Coronary artery (tissue), 2 donors: ENCODE measurements at places on chromosomes 16 and 17.
A peak's percentile ranks its signal among the peaks of the same experiment; 100 is the strongest.

DNA sequence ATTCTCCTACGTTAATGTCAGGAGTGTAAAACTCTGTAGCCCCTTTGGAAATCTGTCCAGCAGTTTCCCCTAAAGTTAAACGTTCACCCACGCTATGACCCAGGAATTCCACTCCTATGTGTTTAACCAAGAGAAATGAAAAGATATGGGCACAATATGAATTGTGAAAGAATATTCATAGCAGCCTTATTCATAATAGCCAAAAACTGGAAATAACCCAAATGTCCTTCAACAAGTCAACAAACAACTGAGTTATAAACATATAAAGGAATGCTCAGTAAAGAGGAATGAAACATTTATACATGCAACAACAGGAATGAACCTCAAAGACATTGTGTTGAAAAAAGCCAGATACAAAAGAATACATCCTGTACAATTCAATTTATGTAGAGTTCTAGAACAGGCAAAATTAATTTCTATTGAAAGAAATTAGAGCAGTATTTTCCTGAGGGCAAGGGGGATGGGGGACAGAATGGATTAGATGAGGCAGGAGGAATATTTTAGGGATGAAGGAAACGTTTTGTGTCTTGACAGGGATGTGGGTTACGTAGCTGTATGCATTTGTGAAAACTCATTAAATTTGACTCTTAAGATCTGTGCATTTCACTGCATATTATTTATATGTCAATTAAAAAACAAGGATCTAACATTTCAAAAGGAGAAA is 286.7 kb upstream of the CDH5 start:
- DNase-seq = no peak

DNA sequence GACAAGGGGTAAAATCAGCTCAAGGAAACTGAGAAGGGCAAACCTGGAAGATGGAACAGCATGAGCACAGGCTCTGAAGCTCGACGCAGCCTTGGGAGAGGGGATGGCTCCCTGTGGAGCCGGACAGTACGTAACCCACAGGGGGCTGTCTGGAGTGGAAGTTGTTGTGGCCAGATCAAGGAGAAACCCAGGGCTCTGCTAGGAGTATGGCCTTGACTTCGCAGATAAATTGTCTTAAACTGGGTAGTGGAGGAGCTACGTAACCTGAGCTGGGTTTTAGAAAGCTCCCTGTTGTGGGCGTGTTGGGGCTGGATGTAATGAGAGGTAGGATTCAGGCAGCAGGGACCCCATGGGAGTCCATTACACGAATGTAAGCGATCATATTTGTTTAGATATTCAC is 25.5 kb upstream of the AXIN2 start:
- no peak for DNase-seq

DNA sequence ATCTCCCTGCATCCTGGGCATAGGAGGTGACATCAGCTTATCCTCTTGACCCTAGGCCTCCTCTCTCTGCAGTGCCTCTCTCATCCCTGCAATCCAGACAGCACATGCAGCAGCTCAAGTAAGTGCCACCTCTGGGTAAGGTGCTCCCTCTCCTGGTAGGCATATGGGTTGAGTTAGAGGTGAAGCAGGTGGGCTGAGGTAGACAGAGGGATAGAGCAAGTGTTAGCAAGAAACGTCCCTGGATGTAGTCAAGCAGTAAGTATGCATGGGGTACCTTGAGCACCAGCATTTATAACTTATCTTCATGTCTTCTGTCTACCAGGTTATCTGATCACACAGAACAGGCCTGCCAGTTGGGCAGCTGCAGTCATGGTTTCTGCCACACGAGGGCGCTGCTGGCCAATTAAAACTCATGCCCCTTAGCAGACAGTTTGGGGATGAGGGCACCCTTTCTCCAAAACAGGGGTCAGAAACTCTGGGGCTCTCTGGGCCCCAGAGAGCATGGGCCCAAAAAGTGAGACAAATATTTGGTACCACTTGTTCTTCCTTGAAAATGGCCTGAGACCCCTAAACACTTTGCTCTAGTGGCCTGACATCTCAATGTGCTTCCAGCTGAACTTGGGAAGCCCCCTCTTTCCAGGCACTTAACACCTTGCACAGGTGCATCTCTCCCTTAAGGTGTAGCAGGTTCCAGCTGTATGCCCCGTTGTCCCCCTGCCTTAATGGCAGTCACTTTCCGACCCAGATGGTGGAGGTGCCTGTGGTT is 59.8 kb downstream of the NEUROD2 start:
- DNase-seq = no peak

GRCh38 chr17:43033948-43034881 is 9.2 kb downstream of the RND2 start:
- DNase-seq = no peak

DNA sequence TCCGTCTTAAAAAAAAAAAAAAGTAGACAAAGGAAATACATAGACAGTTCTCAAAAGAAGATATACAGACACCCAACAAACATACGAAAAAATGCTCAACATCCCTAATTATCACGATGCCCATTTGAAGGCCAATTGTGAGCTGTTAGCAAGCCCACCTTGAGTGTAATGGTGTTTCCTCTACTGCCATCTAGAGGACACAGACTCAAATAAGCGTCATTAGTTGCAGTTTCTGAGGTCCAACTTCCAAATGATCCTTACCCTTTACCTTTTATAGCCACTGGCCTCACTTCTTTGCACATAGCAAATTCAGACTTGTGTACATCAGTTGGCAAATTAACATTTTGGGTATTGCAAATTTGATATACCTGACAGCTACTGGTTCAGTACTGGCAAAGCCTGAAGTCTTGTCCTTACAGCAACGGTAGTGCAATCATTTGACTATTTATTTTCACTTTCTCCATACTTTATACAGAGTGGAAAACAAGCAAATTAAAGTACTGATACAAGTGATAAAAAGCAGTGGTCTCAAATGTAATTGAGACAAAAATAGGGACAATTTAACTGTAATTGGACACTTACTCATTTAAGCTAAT is 536.3 kb upstream of the EEF2KMT start:
- DNase-seq = no peak

GRCh38 chr17:10172241-10172741 is 26.1 kb downstream of the GAS7 start:
- no peak for DNase-seq

GRCh38 chr16:82063456-82064082 is 28.5 kb downstream of the HSD17B2 start:
- no peak for DNase-seq

DNA sequence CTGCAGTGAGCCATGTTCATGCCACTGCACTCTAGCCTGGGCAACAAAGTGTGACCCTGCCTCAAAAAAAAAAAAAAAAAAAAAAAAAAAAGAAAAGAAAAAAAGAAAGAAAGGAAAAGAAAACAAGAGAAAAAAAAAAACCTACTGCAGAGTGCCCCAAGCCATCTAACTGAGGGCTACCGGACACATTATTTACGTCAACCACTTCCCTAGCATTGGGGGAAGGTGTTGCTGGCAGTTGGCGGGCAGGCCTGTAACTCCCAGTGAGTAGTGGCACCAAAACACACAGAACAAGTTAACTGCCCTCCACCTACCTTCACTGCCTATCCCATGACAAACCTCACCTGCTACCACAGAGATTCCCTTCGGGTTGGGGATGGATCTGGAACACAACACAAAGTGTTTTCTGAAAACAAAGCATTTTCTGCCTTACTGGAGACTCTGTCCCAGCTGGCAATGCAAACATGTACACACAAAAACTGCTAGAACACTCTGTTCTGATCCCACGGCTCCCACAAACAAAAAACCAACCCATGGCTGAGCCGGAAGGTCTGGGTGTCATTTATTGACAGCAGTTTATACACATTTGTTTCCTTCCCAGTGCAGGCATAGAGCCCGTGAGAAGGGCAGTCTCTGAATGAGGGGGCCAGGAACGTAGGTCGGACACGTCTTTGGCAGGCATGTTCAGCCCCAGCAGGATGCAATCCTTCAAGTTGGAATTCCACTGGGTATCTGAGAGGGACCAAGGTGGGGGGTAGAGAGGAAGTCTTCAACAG is 11.0 kb downstream of the PHB1 start:
- DNase-seq = no peak

DNA sequence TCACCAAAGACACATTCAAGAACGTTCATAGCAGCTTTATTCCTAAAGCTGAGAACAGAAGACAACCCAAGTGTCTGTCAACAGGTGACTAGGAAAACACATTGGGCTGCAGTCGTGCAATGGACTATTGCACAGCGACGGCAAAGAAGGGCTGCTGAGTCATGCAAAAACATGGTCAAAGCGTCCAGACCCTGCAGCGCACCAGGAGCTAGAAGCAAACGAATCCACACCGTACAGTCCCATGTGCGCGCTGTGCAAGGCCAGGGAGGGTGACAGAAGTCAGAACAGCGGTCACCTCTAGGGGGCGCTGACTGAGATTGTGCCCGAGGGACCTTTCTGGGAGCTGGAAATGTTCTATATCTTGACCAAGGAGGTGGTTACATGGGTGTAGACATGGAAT is 266.4 kb downstream of the MAF start:
- DNase-seq = no peak

DNA sequence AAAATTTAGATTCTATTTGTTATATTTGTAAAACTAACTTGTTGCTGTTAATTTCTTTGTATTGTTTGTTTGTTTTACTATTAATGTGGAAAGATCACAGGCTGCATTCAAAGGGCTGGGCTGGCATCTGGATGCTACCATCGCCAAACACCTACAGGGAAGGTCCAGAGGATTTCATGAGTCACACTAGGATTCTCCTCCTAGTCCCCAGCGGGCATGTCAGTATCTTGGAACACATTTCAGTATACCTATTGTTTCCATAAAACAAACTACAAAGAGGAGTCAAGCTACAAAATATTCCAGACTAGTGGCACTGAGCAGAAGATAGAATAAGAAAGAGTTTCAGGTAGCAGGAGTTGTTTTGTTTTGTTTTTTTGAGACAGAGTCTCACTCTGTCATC is 55.3 kb downstream of the NOG start:
- no peak for DNase-seq

DNA sequence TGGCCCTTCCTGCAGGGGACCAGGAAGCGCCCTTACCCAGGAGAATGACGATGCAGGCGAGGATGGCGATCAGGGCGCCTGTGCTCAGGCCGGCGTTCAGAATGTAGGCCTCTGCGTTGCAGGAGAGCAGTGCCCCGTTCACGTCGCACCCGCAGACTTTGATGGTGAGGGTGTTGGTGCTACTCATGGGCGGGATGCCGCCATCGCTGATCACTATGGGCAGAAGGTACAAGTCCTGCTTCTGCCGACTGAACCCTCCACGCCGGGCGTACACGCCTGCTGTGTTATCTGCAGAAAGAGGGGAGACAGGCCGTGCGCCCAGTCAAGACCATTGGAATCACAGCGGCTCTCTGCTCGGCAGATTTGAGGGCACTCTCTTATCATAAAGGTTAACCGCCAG is 171.1 kb downstream of the CDH11 start:
- no peak for DNase-seq

DNA sequence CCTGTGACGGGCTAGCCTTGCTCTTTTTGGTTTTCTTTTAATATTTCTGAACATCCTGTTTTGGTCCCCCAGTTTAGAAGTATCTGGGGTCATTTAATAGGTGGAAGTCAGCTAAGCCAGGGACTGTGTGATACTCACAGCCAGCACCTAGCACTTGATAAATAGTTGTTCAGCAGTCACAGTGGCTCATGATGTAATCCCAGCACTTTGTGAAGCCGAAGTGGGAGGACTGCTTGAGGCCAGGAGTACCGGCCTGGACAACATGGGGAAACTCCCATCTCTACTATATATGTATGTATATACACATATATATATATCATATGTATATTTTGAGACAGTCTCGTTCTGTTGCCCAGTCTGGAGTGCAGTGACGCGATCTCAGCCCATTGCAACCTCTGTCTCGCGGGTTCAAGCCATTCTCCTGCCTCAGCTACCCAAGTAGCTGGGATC is 1.8 kb upstream of the ZNRF1 start:
- DNase-seq = peak; percentile 56

GRCh38 chr17:64384253-64385186 is 6.1 kb downstream of the PECAM1 start:
- DNase-seq = no peak

- DNase-seq = no peak
Observed at GRCh38 chr17:13417381-13417950, 184.3 kb downstream of the HS3ST3A1 start.

GRCh38 chr16:20944861-20945574 is 44.4 kb downstream of the LYRM1 start:
- no peak for DNase-seq

DNA sequence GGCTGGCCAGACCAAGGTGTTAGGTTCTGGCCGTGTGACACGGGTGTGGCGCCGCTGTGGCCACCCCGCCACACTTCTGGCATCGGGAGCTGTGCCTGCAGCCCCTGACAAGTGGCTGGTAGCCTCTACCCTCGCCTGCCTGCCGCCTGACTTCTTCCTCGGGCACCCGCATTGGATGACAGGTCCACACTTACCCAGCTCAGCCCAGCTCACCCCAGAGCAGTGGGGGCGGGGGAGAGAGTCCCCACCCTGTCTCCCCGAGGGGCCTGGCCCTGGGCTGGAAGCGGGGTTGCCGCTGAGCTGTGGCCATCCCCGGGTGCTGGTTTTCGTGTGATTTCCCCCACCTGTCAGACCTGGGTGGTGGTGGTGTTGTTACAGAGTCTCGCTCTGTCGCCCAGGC is 53.9 kb upstream of the ACSF3 start:
- no peak for DNase-seq

DNA sequence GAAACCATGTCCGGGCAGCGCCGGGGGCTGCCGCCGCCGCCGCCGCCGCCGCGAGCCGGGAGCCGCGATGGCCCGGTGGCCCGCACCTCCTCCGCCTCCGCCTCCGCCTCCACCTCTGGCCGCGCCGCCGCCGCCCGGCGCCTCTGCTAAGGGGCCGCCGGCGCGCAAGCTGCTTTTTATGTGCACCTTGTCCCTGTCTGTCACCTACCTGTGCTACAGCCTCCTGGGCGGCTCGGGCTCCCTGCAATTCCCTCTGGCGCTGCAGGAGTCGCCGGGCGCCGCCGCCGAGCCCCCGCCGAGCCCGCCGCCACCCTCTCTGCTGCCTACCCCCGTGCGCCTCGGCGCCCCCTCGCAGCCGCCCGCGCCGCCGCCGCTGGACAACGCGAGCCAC is 587 bp downstream of the HS3ST4 start:
- no peak for DNase-seq

GRCh38 chr17:65277576-65277975 is 140.4 kb downstream of the RGS9 start:
- DNase-seq = no peak
